T-helper 22 cell (primary cell): ENCODE measurements at places on chromosomes 1 and 21.

DNA sequence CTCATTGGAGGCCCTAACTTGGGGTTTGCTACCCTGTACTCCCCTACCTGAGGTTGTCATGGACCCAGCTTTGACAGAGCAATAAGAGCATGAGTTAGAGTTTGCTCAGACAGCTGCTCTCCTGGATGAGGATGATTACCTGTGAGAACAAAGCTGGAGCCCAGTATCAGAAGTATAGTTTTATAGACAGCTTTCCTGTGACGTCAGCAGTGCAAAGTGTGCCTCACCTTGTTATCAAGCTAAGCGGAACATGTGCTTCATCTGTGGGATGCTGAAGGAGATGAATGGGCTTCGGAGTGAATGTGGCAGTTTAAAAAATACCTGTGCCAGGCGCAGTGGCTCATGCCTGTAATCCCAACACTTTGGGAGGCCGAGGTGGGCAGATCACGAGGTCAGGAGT is 5.4 kb upstream of the WDR47 start:
- DNase-seq: no peak

- no peak for DNase-seq
Observed at GRCh38 chr1:55547405-55547804, 332.2 kb upstream of the USP24 start.

DNA sequence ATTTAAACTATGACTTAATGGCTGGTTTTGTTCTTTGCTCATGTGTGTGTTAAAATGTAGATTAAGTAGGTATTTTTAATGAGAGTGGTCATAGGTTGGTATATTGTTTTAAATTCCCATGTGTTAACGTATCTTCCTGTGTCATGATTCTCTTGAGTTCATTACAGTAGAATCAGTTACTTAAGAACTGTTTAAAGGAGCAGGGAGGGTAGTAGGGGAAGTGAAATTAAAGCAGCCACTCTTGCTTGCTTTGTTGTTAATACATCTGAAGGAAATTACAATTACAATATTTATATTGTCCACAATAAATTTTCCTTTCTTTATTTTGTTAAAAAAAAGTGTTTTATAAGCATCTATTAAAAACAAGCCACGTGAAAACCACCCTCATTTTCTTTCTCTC is 119.2 kb upstream of the KIAA1614 start:
- DNase-seq: no peak

GRCh38 chr1:246198115-246198816 is 308.8 kb downstream of the SMYD3 start:
- DNase-seq: no peak

DNA sequence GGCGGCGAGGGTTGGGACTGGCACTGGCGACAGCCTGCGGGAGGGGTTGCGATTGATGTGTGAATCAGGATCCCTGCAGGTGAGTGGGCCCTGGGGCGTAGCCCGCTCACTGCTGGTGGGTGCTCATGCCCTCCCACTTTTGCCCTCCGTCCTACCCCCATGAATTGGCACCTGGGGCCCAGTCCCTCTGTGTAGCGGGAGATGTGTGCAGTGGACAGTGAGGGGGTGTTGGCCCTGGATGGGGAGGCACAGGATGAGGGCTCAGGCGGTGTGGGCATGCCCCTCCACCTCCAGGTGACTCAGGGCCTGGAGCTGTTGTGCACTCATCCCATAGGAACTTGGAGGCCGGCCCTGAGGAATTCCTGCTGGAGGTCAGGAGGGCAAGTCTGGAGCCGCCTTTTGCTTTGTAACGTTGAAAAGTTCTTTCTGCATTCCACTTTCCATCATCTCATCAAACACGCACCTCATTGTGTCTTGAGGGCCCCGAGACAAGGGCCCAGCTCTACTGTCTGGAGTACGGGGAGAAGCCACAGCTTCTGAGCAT is 3.0 kb downstream of the PEAR1 start:
- no peak for DNase-seq

DNA sequence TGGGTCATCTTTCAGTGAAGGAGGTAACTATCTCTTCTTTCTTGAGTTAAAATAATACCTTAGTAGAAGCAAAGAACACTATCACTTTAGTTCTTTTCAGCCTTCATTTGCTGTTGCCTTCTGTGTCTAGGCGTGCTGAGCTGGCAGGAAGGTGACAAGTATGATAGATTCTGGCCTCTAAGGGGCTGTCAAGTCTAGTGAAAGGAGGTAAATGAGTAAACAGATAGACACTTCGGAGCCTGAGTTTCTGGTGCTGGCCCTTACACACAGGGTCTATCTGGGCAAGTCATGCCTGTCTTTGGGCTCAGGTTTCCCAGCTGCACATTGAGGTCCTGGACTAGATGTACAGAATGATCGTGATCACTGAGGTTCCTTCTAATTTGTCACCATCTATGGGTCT is 89.3 kb downstream of the ROR1 start:
- DNase-seq: no peak

- no peak for DNase-seq
Observed at GRCh38 chr1:210323957-210324356, 4.7 kb upstream of the HHAT start.

DNA sequence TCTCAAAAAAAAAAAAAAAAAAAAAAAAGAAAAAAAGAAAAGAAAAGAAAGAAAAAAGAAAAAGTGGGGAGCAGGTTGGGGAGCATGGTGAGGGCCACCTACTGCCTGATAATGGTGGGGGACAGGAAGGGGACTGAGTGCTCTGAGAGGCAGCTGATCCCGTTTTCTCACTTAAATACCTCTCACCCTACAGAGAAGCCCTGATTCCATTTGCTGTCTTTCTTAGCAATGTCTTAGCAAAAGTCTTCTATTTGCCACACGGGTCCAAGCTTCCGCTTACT is 692 bp upstream of the H6PD start:
- no peak for DNase-seq

DNA sequence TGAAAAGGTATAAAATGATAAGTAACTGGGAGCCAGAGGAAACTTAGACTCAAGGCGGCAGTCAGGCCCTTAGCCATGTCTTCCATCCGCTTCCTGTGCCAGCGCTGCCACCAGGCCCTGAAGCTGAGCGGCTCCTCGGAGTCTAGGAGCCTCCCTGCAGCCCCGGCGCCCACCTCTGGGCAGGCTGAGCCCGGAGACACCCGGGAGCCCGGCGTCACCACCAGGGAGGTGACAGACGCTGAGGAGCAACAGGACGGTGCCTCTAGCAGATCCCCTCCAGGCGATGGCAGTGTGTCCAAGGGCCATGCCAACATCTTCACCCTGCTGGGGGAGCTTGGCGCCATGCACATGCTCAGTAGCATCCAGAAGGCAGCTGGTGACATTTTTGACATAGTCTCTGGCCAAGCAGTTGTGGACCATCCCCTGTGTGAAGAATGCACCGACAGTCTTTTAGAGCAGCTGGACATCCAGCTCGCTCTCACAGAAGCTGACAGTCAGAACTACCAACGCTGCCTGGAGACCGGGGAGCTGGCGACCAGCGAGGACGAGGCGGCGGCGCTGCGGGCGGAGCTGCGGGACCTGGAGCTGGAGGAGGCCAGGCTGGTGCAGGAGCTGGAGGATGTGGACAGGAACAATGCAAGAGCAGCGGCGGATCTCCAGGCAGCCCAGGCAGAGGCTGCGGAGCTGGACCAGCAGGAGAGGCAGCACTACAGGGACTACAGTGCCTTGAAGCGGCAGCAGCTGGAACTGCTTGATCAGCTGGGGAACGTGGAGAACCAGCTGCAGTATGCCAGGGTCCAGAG is at the start of gene BECN2:
BECN2 (plus strand) TSS at position 76 of the 803 bp plus-strand sequence; CDS start at position 76, 0 bp downstream.
- DNase-seq: no peak

- DNase-seq: no peak
Observed at GRCh38 chr1:224068458-224069072, 45.3 kb upstream of the FBXO28 start.

DNA sequence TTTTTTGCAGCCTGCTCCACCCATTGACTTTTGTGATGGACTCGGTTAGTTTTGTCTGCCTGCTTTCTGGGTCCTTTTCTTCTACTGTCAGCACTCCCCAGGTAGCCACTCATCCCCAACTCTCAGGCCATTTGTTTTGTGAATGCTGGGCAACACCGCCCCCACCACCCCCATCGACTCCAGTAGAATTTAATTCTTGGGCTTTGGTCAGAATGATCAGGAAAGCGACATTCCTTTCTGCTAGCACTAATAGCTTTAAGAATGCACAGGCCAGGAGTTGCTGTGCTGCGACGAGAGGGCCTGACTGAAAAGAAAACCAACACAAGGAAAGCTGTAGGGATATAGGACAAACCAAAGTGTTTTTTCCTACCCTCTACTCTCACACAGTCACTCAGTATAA is 144.4 kb downstream of the CDC7 start:
- no peak for DNase-seq

DNA sequence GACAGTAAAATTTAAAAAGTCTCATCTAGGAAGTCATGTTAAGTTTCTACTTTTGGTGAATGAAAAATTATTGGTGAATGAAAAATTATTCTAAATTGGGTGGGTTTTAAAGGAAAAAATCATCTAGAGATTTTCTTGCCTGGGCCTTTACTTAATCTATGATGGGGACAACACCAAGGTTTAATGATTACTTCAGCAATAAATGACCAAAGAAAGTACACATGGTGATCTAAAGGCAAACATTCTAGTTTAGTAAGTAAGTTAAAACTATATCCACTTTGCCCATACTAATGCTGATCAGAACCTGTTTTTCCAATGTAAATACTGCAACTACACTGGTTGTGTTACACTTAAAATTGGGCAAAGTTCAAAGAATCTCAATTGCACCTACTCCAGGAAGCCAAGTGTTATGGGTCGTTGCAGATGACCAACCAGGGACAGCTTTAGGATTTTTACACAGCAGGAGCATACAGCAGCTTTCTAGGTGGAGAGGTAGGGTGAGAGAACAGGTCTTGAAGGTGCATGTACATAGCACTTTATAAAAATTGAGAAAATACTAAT is 14.6 kb upstream of the RPL5 start:
- DNase-seq: no peak

- DNase-seq: no peak
Observed at GRCh38 chr1:46687921-46688509, 16.4 kb downstream of the TEX38 start.

DNA sequence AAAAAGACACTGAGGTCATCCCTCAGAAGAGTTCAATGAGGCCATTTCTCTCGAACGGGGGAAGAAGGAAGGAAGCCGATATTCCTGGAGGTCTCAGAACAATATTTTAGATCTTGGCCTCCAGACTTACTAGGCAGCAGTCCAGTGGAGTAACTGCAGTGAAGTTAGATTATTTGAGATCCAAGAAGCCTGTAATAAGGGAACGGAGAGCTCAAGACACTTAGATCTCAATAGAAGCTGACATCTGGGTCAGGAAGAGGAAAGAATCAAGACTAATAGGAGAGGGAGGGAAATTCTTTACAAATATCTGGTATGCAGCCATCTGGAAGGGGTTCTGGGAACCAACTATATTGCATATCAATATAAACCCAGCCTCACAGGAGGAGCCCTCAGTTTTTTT is 13.6 kb upstream of the ENAH start:
- no peak for DNase-seq

DNA sequence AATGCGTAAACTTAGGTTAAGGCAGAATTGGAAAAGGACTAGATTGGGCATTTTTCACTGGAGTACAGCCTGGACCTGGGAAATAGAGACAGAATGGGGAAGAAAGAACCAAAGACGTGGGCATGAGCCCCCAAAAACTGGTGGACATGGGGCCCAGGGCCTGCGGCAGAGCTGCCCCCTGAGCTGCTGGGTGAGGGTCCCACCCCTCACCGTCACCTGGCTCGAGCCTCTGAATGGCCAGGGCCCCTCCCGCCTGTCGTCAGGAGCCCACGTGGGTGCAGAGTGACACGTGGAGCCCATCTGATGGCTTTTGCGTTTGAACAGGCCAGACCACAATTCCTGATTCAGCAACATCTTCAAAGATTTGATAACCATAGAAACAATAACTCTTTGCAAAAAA is 360.9 kb upstream of the VAMP3 start:
- DNase-seq: no peak

DNA sequence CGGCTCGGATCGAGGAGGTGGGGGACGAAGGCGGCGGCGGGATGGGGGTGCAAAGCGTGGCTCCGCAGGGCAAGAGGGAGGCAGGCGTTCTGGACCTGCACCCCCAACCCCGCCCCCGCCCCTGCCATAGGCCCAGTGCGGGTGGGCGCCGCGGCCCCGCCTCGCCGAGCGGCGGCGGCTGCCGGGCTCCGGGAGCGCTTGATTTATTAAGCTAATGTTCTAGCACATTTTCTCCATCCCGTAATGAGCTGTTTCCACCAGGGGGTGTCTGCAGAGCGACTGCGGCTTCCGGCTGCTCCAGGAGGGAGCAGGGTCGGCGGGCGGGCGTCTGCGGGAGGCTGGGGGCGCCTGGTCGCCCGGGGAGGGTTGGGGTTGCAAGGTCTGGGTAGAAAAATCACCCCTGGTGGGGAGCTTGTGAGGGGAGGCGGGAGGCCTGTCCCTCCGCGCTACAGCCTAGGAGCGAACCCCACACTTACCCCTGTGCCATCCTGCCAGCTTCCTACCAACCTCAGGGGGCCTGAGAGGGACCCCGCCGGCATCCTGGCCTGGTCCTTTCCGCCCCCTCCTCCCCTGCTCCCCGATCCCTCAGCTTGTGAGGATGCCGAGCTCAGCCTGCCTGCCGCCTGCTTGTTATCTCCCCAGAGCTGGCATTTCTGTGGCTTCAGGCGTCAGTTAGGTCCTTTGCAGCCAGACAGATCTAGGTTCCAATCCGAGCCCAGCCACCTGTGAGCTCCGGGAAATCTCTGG is 48.5 kb upstream of the ACOT11 start:
- DNase-seq: no peak

- no peak for DNase-seq
Observed at GRCh38 chr21:26572702-26573381, at the start of gene CYYR1. Gene CYYR1 (minus strand): TSS chr21:26573286. CDS start chr21:26572940, 346 bp downstream.

DNA sequence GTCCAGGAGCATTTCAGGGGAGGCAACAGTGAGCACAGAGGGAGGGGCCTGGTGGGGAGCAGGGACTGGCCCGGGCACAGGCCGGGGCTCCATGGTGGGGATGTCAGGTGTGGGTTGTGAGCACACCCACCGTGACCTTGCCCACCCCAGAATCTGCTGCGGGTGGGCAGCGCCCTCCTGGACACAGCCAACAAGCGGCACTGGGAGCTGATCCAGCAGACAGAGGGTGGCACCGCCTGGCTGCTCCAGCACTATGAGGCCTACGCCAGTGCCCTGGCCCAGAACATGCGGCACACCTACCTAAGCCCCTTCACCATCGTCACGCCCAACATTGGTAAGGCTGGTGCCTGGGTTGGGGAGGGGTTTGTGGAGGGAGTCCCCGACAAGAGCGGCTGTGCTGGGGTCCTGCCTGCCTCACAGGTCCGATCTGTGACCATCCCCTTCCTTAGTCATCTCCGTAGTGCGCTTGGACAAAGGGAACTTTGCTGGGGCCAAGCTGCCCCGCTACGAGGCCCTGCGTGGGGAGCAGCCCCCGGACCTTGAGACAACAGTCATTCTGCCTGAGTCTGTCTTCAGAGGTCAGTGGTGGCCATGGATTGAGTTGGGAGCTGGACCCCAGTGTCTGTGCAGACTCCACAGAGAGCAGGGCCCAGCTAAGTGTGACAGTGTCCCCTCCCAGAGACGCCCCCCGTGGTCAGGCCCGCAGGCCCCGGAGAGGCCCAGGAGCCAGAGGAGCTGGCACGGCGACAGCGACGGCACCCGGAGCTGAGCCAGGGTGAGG is 14.3 kb downstream of the PSRC1 start:
- DNase-seq: no peak

GRCh38 chr1:214808845-214809460 is 206.0 kb downstream of the CENPF start:
- DNase-seq: no peak

GRCh38 chr1:53605181-53605580 is 133.8 kb downstream of the GLIS1 start:
- no peak for DNase-seq
